ENCODE measurements at places on chromosomes 4 and X.

DNA sequence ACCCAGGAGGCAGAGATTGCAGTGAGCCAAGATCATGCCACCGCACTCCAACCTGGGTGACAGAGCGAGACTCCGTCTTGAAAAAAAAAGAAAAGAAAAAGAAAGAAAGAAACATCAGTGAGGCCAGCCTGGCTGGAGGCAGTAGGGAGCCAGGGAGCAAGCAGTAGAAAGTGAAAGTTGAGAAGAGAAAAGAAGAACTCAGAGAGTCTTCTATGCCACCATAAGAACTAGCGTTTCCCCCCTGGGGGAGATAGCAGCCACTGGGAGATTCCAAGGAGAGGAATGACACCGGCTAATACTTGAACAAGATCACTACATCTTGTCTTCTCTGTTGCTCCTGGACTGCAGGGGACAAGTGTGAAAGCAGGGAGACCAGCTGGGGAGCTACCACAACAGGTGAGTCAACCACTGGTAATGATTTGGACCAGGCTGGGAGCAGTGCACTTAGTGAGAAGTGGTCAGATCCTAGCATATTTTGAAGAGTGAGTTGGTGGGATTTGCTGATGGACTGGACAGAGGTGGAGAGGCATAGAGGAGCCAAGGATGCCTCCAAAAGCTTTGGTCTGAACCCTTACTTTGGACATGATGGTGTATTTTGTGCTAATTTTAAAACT, 33.4 kb downstream of the SLC2A9 start:
- DNase-seq = no peak

GRCh38 chr4:185062606-185063005, 44.3 kb downstream of the HELT start:
- DNase-seq = no peak

DNA sequence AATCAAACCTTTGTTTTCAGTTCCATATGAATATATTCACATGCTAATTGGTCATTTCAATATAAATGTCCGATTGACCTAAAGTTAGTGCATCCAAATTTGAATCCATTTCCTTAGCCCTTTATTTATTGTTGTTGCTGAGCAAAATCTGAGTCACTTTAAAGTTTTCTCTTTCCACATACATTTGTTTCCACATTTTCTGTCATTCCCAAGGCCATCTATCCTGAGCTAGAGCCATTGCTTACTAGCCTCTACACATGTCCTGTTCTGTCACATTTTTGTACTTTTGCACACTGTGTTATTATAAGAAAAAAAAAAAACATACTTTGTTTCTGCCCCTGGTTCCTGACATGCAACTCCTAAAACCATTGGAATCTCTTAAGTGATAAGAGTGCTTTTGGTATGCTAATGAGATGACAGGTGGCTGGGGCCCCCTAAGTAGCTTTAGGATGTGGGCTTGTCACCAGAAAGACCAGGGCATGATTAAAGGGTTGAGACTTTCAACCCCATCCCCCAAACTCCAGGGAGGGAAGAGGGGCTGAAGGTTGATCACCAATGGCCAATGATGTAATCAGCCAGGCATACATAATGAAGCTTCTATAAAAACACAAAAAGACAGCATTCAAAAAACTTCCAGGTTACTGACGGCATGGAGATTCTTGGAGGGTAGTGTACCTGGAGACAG, 353.3 kb upstream of the MAGEB16 start:
- DNase-seq = no peak

DNA sequence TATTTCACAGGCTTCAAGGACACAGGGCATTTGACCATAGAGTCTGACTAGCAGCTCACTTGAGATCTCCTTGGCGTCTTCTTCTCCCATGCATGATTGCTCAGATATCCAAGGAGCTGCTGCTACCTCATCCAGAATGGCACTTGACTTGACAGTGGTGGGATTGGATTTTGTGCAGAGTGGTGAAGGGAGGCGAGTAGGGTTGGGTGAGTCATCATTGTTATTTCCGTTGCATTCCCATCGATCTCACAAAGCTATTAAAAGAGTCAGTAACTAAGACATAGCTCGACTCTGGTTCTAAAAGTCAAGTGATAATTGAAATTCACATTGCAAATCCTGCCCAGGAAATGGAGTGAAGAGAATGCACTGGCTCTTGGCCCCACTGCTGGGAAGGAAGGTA, 27.7 kb downstream of the NHSL2 start:
- no peak for DNase-seq

DNA sequence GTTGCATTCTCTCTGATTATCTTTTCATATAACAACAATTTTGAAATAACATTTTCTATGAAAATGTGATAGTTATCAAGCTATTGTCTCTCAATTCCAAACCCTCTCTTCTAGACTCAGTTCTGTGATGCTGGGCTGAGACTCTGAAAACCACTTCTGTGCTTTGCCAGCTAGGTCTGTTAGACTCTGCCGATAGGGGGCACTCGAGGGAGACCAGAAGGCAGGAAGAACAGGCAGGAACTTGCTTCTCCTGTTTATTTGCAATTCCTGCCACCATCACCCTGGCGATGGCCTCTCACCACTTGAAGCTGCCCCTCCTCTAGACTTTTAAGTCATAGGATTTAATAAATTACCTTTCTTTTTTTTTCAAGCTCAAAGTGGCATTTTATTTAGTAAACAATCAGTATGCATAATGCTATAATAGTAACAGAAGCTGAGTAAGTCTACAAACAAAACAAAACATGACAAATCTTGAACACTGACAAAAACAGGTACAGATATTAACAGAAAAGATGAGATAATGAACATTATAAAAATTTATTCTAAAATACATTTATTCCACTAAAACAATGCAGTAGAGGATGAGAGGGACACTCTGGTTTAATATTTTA, 49.7 kb downstream of the RASL11B start:
- no peak for DNase-seq

DNA sequence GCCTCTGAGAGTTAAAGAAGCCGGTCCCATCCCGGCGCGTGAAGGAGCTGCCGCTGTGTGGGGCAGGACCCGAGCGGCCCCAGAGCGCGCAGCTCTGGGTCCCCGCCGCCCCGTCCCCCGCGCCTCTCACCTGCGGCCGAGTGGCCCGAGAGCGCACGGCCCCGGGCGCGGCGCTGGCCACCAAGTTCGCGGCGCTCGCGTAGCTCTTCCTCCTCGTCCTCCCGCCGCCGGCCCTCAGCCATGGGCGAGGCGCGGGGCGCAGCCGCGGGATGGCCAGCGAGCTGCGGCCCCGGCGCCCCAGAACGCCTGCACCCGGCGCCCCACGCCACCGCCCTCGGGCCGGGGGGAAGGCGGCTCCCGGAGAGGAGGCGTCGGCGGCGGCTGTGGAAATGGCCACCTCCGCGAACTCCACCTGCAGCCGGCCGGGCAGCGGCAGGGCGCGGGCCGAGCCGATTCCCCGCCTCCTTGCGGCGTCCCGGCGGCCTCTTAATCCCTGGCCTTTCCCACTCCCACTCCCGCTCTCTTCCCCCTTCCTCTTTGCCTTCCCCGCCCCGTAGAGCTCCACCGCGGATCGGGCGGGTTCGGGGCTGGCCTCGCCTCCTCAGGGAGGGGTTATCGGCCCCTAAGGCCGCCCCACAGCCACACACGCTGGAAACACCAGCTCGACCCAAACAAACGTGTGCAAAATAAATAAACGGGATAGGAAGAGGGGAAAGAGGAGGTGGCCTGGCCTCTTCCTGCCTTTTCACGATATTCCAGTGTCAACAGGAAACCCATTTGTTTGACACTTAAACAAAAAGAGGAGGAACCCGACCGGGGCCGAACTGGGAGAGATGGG, at the start of gene SH3D19:
Gene SH3D19, minus strand, starts transcription at position 495 of the 838 bp plus-strand sequence. Its CDS starts 253 bp downstream, at position 242.
- no peak for DNase-seq

DNA sequence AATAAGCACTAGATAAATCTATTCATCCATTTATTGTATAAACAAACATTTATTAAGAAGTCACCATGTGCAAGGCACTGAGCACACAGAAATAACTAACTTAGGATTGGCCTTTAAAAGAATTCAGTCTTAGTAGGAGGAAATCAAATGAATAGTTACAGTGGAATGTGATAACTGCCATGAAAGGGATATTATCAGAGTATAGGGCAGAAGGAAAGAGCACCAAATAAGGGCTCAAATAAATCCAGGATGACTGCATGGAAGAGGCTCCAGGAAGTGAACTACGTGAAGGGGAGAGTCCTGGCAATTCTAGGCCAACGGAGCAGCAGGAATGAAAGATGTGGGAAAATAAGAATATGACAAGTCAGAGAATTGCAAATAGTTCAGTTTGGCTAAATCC, 406.0 kb downstream of the INPP4B start:
- no peak for DNase-seq

DNA sequence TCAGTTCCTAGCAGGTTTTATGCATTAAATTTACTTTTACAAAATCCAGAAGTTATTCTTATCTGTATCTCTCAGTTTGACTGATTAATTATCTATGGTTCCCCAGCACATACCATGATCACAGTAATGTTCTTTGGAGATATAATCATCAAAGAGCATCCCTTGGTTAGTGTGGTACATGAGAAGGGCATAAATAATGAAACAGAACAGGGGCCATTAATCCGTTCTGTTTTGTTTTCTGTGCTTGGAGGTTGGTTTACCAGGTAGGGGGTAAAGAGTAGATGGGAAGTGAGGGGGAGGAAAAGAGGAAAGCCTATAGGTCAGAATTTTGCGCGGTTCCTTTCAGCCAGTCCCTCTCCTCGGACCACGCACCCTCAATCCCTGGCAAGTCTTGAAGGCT, 718.7 kb upstream of the TENM3 start:
- no peak for DNase-seq

DNA sequence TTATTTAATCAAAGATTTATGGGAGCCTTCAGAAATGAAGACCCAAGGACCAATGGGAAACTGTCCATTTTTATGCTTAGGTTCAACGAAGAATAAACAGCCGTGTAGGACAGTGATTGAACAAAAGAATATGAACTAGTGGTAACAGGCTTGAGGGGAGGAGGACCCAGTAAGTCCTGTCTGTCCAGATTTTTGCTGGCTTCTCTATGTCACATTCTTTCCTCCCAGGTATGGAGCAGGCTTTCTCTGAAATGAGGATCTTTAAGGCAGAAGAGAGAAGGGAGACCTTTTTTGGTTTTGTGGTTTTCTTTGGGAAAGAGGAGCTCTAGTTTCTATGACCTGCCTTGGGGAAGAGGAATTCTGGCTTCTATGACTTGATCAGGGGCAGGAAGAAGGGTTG, 74.1 kb downstream of the BANK1 start:
- no peak for DNase-seq

GRCh38 chrX:53135581-53135980, 41.6 kb downstream of the KANTR start:
- no peak for DNase-seq

DNA sequence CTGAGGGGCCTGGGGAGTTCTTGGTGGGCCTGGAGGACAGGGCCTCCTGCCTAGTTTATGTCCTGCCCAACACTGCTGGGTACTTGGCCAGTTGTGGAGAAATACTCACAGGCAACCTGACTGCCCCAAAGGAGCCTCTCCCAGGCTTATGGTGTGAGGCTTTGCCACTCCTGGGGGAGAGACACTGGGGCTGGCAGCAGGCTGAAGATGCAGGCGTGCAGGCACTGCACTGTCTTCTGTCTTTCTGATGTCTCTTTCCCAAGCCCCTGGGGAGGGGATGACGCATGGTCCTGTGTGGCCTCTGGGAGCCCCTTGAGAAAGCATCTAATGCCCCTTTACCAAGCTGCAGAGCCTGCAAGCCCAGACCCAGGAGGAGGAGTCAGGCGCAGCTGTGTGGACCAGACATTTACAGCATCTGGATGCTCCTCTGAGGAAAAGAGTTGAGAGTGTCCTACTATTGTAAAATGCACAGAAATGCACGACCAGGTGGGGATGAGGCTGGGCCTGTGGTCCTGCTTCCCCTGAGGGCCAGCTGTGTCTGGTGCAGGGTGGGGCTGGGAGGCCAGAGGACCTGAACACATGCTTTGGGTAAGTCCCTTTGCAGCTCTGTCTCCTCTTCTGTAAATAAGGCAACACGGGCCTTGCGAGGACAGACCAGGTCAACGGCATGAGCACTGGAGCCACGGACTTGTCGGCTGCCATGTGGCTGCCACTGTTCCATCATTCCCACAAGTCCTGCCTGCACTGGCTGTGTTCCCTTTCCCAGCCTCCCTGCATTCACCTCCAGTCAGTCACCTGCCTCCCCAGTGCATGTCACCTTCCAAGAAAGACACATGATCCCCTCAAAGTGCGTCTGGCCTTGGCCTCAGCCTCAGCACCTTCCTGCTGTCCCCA, 8.4 kb downstream of the TMEM271 start:
- DNase-seq = no peak

DNA sequence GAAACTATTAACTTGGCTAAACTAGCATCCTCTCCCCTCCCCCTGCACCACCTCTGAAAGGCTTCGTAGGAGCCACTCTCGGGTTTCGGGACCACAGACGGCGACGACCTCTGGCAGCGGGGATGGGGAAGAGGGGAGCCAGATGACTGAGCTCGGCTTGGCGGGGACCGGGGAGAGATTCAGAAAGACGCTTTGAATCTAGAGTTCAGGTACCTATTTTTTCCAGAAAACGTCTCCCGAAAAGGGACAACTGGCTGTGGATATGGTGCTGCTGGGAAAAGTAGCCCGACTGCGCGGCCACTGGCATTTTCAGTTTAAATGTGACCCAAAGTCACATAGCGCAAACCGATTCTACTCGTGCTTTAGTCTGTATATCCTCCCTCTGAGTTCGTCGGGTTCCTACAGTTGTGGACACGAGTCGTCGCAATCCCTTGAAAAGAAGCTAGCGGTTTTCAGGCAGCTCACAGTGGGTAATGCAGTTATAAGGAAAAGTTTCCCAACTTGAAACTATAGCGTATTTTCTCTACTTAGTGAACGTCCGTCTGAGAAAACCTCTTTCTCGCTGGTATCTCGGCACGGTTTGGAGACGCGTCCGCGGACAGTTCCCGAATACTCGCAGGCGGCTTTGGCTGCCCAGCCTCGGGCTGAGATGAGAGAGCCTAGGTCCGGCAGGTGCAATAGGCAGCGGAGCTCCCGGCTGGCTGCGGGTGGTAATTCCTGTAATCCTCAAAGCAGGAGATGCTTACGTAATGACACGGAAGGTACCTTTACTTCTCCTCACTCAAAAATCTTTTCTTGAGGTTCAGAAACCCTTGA, 1.3 kb downstream of the PARM1 start:
- no peak for DNase-seq

Measured in stimulated activated CD4-positive, alpha-beta T cell treated with anti-CD3 and anti-CD28 coated beads, TNF-alpha, amount 100 ng/mL, for 1 hour (primary cell).